ENCODE measurements at places on chromosomes 7 and 10.

GRCh38 chr7:132735476-132735875 lies 159.2 kb upstream of the PLXNA4 start:
- DNase-seq: no peak

GRCh38 chr7:17207220-17207619 lies 91.2 kb upstream of the AHR start:
- no peak for DNase-seq

- DNase-seq: no peak
Observed at GRCh38 chr10:91076991-91077548, 143.4 kb upstream of the PCGF5 start.

DNA sequence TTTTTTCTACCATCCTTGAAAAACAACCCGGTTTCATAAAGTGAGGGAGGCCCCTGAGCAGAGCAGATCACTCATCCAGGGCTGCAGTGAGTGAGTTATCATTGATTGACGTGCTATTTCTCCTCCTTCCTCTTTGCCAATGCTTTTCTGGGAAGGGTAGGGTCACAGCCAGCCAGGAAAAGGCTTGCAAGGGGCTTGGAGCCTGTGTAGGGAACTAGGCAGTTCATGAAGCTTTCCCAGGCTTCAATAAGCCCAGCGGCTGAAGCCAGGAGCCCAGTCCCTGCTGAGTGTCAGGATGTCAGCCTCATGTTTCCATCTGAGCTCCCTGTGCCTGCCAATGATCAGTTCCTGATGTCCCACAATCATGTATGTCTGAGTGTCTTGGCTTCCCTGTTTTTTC lies 584.7 kb downstream of the GALNT17 start:
- no peak for DNase-seq

GRCh38 chr7:82012453-82012852 lies 242.6 kb upstream of the HGF start:
- no peak for DNase-seq

DNA sequence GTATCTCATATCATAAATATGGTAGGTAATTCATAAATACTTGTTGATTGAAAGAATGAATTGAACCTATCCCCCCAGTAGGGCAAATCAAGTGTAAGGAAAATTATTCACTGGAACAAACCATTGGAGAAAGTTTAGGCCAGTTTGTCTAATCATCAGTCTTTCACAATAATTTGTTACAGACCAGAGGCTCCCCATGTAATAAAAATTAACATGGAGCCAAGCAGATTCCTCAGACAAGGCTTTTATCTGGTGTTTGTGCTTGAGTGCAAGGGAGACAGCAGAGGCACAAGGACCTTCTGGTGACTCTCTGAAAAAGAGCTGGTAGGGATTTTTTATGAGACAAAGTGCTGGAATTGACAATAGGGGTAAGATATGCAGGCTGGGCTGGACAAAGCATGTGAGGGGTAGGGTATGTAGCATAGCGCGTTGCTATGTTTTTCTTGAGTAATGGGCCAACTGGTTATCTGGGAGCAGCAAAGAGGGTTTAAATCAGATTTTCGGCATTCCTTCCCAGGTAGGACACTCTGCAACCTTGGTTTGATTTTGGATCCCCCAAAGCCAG lies 7.8 kb upstream of the PANK1 start:
- no peak for DNase-seq

DNA sequence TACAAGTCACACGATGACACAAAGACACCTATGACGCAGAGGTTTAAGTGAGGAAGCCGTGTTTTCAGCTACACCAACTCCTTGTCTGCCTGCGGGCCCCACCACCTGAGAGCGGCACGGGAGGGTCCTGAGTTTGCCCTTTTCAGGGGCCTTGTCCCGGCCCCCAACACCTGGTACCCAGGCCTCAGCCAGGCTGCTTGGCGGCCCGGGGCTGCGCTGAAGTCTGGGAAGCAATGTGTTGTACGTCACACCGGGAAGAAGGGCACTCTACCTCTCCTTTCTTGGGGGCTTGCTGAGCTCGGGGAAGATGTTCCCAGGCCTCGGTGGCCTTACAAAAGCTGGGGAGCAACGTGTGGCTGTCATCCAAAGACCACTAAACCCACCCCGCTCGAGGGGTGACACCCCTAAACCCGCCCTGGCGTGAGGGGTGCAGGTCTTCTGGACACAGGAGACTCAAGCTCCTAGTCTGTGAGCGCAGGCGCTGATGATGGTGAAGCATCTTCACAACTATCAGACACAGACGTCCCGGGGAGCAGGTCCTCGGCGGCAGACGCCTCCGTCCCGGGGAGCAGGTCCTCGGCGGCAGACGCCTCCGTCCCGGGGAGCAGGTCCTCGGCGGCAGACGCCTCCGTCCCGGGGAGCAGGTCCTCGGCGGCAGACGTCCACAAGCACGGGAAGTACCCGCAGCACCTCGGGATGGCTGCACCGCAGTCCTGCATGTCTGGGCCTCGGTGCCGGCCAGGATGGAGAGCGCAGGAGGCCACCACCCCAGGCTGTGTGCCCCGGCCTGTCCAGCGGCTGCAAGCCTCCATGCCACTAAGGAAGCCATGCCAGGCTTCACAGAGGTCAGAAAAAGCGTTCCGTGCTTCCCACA lies 15.4 kb downstream of the CFAP46 start:
- no peak for DNase-seq

GRCh38 chr7:90938371-90938770 lies 325.9 kb upstream of the FZD1 start:
- DNase-seq: no peak

DNA sequence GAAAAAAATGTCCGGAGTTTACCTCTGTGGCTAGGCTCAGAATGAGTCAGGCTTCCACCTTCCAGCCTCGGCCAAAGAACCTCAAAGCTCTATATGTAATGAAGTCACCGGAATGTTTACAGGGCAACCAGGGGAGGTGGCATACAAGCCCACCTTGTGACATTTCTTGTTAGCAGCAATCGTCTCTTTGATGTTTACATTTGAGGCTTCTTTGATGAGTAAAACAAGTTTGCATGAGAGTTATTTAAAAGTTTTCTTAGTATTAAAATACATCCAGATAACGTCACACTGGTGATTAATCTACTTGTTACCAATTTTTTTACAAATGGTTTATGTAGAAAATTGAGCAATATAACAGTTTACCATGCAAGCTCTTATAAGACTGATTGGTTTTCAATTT lies 133.1 kb upstream of the ADAM12 start:
- DNase-seq: no peak

- DNase-seq: peak; percentile 11
Observed at GRCh38 chr10:96306516-96306915, 2.3 kb downstream of the DNTT start.

DNA sequence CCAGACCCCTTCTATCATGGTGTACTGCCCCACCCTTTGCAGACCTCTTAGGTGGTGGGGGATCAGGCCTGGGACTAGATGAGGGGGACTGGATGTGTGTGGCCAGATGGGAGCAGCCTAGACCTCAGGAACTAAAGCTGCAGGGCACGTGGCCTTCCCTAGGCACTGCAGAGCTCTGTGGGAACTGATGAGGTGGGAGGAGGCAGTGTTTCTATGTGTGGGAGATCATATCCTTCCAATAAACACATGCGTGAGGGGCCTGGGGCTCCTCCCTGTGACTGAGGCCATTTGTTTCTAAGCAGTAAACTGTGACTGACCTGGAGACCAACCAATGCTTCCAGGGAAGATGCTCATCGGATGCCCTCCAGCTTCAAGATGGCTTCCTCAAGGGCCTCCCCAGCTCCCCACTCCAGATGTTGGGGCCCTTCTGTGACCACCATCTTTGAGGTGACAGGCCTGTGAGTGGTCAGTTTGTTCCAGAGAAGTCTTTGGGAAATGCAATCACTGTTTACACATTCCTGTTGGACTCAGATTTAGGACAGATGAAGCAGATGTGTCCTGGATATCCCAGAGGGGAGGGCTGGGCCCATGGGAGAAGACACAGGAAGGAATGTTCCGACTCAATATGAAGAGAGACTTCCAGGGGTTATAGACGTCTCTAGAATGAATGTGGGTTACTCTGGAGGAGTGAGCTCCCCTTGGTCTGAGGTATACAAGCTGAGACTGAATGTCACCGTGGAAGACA lies 23.6 kb upstream of the ZCCHC24 start:
- no peak for DNase-seq

- no peak for DNase-seq
Observed at GRCh38 chr7:51456431-51457060, 139.9 kb upstream of the COBL start.

GRCh38 chr7:55349121-55349520 lies 16.0 kb upstream of the LANCL2 start:
- DNase-seq: no peak

GRCh38 chr7:22680482-22680911 lies 46.5 kb upstream of the IL6 start:
- DNase-seq: no peak

DNA sequence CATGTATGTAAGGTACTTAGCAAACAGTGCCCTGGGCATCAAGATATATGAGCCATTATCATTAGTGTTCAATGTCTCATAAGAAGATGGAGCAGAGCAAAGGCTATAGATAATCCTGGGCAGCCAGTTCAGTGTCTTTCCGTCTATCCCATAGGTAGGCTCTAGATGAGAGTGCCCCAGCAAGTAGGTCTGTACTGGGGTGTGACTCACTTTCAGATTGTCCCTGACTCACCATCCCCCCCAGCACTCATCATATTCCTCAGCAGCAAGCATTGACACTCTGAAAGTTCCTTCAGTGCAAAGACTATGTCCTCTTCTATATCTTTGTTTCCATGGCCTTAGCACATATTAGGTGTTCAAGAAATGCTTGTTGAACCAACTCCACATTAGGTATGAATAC lies 20.0 kb upstream of the FAM204A start:
- no peak for DNase-seq

- no peak for DNase-seq
Observed at GRCh38 chr7:158450476-158451124, 137.0 kb downstream of the PTPRN2 start.

- DNase-seq: peak; percentile 36
Observed at GRCh38 chr10:120948889-120949608, 97.9 kb downstream of the WDR11 start.

GRCh38 chr10:92990615-92991014 lies 70.0 kb upstream of the CYP26C1 start:
- DNase-seq: no peak

GRCh38 chr10:120076996-120077706 lies 184.6 kb downstream of the SEC23IP start:
- no peak for DNase-seq

DNA sequence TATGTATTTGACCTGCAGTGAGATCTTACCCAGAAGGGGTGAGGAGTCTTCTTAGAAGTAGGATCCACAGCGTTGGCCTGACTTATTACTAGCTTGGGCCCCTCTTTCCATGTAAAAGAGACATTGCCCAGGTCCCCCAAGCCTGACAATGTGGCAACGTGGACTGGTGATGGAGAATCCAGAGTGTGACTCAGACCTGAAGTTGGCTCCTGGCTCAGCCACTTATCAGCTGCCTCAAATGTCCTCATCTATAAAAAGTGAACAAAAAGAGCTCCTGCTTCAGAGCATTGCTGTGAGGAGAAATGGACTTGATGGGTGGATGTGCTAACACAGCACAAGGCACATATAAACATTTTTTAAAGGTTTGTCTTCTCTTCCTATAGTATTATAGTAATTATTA lies 35.4 kb upstream of the TECTB start:
- DNase-seq: no peak

GRCh38 chr10:44969854-44970253 lies 8.8 kb downstream of the DEPP1 start:
- DNase-seq: no peak

GRCh38 chr7:65230231-65230630 lies 143.4 kb upstream of the ZNF92 start:
- no peak for DNase-seq

DNA sequence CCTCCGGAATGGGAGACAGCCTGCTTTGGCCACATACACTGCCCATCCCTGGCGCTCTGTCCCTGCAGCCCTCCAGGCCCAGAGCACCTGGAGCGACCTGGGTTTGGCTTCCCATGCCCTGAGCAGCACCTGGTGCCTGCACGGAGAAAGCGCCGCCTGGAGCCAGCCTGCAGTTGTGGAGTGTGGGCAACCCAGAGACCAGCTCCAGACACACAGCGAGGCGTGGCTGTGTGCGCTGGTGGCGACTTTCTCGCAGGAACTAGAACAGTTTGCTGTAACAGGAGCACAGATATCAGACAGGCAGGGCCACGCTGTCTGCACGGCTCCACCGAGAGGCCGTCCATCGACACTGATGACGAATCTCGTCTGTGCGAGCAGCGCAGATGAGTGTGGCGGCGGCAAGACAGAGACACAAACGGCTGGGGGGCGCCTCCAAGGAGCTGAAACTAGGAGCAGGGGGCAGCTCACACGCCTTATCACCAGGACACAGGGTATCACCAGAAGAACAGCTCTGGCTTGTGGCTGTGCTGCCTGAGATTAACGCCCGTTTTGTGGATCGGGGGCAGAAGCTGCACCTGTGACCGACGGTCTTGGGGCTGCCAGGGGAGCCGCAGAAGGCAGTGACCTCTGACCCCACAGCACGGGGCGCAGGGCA lies 275.3 kb downstream of the DNAJB6 start:
- DNase-seq: no peak

DNA sequence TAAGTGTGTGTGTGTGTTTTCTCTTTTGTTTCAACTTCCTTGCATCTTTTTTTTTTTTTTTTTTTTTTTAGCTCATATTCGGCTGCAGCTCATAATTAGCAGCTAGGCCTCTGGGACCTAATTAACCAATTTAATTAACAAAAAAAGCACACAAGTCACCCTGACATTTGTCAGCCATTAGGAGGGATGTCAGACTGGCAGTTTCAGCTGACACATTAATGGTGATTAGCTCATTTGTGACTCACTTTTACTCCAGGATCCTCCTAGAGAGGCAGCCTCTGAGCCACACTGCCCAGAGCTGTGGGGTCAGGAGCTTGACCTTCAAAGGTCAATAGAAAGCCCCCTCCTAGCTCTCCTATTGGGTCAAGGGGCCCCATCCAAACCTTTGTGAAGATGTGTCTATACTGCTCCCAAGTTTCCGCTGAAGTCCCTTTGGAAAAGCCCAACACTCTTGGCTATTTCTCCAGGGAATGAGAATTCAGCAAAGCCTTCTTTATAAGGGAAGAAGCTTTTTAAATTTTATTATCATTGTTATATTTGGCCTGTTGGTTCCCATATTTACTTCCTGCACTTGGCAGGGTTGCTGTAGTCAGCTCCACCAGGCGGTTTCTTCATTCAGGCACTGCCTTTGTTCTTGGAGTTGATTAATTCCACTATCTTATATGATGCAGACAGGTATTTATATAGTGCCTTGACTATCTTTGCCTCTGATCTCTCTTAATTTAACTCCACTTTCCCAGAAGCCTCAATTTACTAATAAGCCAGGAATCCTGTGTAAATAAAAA lies 109.5 kb upstream of the HABP2 start:
- DNase-seq: no peak

GRCh38 chr10:100568912-100569311 lies 33.2 kb downstream of the HIF1AN start:
- no peak for DNase-seq

- no peak for DNase-seq
Observed at GRCh38 chr10:70417568-70417967, 13.6 kb downstream of the EIF4EBP2 start.

GRCh38 chr7:155455132-155455693 lies 2.7 kb upstream of the EN2 start:
- DNase-seq: no peak

DNA sequence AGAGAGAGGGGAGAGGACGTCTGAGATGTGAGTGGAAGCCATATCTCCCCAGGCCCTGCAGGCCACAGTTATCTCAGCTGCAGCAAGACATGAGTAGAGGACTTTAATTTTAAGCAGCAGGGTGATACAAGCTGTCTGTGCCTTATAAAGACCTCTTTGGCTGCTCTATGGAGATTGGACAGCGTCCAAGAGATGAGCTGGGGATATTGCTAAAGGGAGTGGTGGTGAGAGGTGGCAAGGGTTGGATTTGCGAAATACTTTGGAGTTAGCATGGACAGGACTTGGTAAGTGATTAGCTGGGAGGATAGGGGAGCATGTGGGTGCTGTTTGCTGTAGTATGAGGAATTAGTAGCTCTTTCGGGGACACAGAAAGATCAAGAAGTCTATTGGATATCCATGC lies 191.8 kb downstream of the CACNB2 start:
- DNase-seq: no peak

Data from activated T-cell treated with anti-CD3 and anti-CD28 coated beads for 1 hour (primary cell).